ENCODE measurements at places on chromosomes 2 and 18.

DNA sequence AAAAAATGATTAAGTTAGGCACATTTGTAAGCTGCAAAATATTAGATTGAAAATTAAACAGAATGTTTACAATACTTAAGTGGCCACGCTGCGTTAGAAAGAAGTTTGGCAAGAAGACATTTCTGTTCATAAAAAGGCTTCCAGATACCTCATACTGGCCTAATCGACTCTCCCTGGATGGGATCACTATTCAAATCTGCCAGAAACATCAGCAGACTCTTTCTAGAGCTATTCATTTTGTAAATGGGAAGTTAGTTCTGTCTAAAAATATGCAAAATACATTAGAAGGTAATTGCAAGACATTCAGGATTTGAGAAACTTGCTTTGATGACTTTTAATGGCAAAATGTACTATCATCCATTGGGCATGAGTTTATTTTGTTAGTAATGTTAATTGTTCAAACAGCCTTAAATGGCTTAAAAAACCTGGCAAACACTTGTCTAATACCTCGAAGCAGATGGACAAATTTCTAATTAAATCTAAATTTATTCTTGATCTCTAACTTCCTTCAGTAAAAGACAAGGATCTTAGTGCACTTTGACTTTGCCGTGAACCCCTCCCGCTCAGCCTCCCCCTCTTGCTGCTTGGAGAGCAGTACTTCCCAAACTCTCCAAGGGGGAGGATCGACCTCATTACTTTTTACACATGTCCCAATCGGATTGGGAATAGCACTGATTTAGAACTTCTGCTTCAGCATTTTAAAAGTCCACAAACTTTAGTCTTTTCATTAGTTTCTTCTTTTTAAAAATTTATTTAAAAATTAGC, 103.5 kb downstream of the SMIM21 start:
- DNase-seq, result no peak

GRCh38 chr2:209416913-209417312, 6.9 kb upstream of the MAP2 start:
- DNase-seq, result no peak

- DNase-seq, result no peak
Measured at GRCh38 chr2:214577769-214578168, 166.9 kb downstream of the VWC2L start.

DNA sequence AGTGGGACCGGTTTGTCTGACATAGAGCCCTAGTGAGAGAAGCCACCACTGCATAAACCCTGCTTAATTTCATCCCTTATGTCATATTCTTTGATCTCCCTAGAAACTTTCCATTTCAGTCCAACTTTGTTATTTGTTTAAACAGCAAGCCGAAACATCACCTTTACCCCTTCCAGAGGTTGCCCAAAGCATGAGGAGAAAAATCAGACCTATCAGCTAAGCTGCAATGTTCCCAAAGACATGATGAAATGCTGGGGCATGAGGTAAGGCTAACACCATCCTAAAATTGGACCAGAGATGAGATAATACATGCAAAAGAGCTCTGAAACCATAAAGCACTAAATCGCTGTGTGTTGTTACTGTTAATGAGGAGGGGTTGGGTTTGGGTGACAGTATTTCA, 447.9 kb upstream of the ACVR2A start:
- no peak for DNase-seq

- DNase-seq, result no peak
Measured at GRCh38 chr2:127576433-127577207, 41.1 kb downstream of the MYO7B start.

GRCh38 chr2:35821675-35822074, 533.9 kb upstream of the CRIM1 start:
- DNase-seq, result no peak

- DNase-seq, result no peak
Measured at GRCh38 chr2:210199186-210199765, 26.0 kb downstream of the ACADL start.

All from activated T-cell treated with anti-CD3 and anti-CD28 coated beads for 48 hours (primary cell).